ENCODE measurements at places on chromosomes 5 and 9.

- DNase-seq: no peak
Observed at GRCh38 chr5:137073189-137073588, 425.9 kb downstream of the SPOCK1 start.

GRCh38 chr9:6667633-6668280, 22.2 kb upstream of the GLDC start:
- no peak for DNase-seq

GRCh38 chr9:109383356-109383755, 62.5 kb upstream of the EPB41L4B start:
- no peak for DNase-seq

- DNase-seq: no peak
Observed at GRCh38 chr9:125632321-125633115, 74.5 kb downstream of the MAPKAP1 start.

DNA sequence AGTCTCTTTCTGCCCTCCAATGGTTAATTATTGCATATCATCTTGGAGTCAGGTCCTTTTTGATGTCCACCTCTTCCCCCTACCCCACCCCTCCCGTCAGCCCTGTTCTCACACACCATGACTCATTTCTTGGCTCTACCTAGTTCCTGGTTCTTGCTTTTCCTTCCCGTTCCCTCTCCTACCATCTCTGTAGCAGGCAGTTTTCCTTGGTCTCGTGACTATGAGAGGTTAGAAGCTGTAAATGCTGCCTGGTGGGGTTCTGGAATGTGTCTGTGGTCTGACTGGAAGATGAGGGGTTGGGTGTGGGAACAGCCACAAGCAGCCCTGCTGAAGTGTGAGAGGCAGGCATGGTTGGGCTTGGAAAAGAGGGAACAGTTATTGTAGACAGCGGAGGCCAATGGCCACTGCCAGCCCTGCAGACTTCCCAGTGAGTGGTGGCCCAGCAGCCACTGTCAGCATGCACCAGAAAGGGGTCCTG, 18.2 kb downstream of the SLC22A5 start:
- no peak for DNase-seq

- DNase-seq: no peak
Observed at GRCh38 chr9:95085861-95086563, 231.5 kb downstream of the FANCC start.

GRCh38 chr9:136048560-136049411, 46.3 kb downstream of the NACC2 start:
- no peak for DNase-seq

- no peak for DNase-seq
Observed at GRCh38 chr5:14741801-14742440, 77.4 kb downstream of the OTULIN start.

DNA sequence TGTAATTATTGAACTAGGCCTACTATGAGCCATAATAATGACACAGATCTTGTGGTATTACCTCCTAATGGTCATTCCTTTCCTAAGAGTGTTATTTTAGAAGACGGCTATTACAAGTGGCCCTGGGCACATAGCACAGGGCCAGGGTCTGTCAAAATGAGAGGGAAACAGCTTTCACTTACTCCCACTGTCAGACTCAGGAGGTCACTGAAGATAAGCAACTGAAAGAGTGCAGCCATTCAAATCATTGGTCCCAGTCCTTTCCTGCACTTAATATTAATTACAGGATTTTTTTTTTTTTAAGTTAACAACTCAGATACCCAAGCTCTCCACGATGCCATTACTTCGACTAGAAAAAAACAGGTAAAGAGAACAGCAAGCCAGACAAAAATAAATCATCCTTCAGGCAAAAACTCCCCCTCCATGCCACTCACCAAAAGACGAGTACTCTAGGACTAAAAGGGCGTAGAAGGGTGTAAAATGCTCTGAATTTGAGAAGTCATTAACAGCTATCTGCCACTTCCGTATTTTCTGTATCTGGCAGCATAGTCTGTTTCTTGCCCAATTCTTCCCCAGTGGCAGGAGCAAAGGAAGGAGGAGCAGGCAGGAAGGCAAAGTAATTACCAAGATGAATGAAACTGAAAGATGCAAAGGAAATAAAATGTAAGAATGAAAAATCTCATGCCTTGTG, 87.4 kb downstream of the ZNF608 start:
- no peak for DNase-seq

DNA sequence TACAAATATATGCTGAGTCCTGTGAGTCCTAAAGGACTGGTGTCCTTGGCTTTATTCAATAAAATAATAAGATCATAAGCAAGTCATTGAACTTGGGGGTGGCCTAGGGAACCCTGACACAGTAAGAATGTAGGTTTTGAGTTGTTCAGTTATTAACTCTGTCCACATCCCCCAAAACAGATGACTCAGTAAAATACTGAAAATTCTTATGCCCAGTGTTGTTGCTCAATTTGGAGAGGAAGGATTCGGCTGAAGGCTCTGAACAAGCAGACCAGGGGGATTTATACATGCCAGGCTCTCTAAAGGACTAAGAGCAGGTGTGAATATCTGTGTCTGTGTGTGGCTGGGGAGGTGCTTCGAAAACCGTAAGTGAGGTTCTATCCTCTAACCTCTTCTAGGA, 173.7 kb downstream of the RMI1 start:
- no peak for DNase-seq

GRCh38 chr5:127227881-127228280, 62.7 kb upstream of the MEGF10 start:
- DNase-seq: no peak

- no peak for DNase-seq
Observed at GRCh38 chr9:34380034-34380510, 3.4 kb upstream of the MYORG start.

DNA sequence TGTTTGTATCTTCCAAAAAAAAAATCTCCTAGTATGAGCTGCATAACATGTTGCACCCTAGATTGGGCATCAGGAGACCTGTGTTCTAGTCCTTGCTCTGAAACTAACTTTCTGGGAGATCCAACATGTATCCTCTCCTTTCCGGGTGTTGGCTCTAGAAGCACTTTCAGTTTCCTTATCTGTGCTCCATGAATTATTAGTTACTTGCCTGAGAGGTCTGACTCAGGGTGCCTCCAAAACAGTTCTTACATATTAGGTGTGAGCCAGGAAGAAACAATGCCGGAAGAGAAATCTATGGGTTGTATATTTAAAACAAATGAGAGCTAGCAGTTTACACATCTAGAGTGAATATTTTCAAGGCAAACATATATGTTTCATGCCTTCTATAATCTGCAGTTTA, 36.7 kb upstream of the SLC36A2 start:
- no peak for DNase-seq
